ENCODE measurements at places on chromosomes 7 and 10.
A peak's percentile ranks its signal among the peaks of the same experiment; 100 is the strongest.

GRCh38 chr10:7797582-7797981 is 9.6 kb downstream of the ATP5F1C start:
- peak; percentile 86 for DNase-seq

- no peak for DNase-seq
Observed at GRCh38 chr7:151829707-151830106, 47.2 kb downstream of the PRKAG2 start.

DNA sequence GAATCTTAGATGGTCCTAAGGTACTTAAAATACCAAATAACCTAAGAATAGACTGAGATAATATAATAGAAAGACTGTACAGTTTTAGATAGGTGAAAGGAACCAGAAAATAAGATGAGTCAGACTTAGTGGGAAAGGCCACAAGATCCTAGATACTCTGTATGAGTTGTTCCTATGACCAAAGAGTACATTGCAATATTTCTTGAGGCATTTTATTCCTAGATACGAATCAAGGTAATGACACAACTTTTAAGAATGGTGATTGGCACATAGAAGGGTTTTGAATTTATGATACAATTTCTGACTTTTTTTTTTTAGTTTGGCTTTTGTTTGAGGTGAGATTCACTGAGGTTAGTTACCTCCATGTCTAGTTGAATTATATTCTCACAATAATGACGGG is 30.2 kb downstream of the MGAM start:
- DNase-seq = no peak

GRCh38 chr7:92150450-92151017 is 16.3 kb upstream of the CYP51A1 start:
- no peak for DNase-seq

DNA sequence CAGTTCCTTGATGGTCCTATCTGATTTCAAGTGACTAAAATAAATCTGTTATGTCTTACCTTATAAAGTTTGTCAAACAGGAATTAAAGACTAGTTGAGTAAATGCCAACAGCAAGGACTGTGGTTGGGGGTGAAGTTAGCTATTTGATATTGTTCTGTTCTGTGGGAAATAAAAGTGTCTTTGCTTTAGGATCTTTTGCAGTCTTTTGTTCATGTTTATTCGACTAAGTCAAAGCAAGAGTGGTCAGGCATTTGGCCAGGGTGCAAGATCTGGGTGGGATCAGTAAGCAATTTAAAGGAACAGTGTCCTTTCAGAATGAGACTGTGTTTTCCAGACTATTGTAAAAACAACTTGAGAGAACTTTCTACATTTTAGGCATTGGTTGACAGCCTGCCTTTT is at the start of gene COL28A1:
TSS of gene COL28A1 (minus strand) at position 183 of the 400 bp plus-strand sequence. CDS start 2,998 bp downstream, outside the sequence.
- no peak for DNase-seq

DNA sequence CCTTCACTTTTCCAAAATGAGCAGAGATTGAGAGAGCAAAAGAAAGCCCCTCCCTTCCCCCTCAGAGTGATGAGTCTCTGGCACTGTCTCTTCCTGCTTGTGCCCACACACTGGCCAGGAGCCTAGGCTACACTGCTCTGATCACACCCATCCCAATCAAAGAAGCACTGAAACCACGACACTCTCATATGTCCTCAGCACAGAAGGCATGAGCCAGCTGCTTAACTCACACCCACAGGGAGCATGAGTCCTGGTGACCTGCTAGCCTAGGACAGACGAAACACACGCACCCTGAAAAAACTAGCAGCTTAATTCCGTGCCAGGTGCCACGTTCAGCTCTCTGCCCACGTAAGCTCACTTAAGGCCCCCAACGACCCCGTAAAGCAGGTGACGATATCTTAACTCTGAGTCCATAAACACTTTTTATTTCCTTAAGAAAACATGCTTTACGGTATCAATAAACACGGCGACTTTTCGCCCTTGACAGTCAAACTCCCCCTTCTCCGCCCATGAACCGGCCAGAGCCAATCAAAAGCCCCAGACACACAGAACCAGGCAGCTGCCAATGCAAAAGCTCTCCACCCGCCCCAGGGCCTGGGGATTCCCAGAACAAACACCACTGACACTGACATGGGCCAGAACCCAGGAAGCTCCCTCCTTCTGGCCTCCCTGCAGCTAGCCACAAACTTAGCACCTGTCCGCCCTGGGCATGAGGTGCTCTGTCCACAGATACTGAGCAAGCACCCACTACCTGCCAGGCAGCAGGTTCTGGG is 69.0 kb downstream of the TNRC18 start:
- no peak for DNase-seq

GRCh38 chr7:120272261-120272660 is 714 bp upstream of the KCND2 start:
- no peak for DNase-seq

DNA sequence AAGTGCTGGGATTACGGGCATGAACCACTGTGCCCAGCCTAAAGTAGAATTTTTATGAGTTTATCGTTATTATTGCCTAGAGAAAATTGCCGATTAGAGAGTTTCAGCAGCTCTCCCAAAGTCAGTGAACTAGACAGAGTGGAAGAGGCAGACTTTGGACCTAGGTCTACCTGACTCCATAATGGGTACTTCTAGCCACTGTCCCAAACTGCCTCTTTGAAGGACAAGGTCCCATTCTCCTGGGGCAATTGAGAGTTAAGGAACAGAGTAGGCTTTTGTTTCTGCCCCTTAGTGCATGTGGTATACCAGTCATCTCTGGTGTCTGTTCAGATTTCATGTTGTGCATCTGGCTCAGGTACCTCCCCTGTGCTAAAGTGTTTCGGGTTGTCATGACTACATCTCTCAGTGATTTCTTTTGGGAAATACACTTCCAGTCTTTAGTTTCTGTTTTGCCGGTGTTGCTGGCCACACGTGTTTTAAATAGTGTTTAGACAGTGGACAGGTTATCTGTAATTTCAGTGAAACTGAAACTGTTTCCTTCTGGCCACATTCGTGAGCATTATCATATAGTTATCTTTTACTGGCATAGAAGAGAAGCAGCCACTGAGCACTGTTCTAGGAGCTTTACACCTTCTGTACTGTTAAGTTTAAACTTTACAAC is 4.7 kb downstream of the TMEM236 start:
- no peak for DNase-seq

DNA sequence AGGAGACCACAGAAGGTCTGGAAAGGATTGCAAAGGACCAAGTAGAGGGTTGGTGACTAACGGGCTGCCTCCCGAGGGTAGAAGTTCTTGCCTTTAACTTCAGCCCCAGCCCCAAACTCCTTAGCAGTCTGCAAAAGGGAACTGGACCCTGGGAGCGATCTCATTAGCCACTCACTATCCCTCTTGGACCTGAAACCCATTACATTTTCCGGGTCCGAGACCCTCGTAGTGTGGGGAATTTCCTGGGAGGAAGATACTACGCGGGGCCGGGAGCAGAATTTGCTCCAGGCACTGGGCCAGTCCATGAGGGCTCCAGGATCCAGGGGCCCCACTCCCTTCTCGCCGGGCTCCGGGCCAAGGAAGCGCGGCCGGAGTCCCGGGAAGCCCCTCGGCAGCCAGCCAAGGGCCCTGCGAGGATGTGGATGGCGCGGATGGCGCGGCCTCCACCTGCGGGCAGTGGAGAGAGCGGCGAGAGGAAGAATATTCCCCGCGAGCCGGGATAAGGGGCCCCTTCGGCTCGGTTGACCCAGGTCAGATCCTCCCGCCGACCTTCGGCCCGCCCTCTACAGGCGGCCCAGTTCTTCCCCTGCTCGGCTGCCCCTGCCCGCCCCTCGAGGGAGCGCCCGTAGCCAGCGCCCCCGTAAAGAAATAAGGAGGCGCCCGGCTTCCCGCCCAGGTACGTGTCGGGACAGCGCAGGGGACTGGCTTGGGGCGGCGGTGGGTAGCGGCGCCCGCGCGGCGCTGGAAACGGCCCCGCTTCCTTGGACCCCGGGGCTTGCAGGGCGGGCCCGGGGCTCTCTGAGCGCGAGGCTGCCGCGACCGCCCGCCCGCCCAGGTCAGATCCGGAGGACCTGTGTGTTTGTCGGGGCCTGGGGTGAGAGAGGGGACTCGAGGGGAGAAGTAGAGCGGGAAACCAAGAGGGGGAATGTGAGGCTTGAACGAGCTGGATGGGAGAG is at the start of gene MYO3A:
TSS of gene MYO3A (plus strand) at position 577 of the 956 bp plus-strand sequence. CDS start 17,882 bp downstream, outside the sequence.
- DNase-seq = no peak

GRCh38 chr7:18213652-18214051 is 186.0 kb upstream of the PRPS1L1 start:
- DNase-seq = no peak

- DNase-seq = no peak
Observed at GRCh38 chr7:633381-634018, 93.0 kb upstream of the DNAAF5 start.

- no peak for DNase-seq
Observed at GRCh38 chr10:77458986-77459590, 178.5 kb downstream of the KCNMA1 start.

DNA sequence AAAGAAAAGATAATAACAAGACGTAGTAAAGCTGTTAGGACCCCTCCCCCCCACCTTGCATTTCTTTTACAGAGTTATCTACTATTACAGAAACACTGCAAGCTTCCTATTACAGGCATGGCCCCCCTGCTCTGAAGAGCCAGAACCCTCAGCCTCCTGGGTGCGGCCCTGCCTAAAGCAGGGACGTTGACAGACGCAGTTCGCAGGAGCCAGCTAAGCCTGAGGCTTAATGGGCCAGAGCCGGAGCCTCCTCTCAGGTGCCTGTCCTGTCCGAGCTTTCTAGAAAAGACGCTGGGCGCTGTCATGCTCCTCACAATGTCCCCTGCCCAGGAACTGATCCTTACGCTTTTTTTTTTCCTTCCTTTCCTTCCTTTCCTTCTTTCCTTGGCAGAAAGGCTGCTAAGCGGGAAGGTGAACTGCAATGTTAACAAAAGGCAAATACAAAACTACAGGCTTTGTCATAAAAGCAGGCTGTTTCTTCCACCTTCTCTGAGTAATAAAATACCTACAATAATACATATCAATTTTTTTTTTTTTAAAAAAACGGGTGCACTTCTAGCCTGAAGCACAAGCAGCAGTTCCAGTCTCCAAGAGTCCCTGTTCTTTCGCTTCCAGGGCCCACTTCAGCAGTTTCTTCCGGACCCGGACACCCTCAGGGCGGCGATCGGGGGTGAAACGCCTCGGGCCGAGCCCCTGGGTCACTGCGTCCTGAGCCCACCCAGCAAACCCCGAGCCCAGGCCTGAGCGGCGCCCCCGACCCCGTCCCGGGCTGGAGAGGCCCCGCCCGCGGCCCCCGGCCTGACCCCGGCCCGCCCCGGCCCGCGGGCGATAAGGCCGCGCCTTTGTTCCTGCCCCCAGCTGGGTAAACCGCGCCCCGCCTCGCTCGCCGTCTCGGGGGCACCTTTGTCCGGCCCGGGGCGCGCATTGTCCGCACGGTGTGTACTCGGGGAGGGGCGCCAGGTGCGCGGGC is 11.2 kb downstream of the MNX1 start:
- no peak for DNase-seq

DNA sequence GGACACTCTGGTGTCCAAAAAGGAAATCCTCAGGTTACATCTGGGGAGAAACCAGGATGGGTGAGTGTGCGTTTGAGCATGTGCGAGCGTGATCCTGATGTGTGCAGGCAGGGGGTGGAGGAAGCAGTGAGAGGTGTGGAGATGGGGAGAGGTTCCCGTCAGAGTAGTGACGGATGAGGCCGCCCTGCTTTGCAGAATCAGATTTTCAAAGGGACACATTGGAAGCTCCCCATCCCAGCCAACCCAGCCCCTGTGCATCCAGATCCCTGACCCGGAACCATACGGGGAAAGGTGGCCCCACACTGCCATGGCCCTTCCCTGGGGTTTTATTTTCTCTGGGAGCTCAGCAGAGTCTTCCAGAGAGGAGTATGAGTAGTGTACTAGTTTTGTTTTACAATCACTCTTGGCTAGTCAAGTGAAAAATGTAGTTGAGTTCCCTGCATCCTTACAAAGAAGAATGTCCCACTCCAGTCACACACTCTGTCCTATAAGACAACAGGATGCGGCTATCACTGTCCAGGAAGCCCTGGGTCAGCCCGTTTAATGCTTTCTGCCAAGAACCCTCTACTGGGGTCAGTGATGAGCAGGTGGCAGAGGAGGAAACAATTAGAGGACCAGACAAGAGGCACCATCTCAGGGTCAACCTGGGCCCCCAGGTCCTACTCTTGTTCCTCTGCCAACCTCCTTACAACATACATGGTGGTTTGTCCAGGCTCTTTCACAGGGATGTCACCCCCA is 46.8 kb upstream of the PDLIM1 start:
- DNase-seq = no peak

DNA sequence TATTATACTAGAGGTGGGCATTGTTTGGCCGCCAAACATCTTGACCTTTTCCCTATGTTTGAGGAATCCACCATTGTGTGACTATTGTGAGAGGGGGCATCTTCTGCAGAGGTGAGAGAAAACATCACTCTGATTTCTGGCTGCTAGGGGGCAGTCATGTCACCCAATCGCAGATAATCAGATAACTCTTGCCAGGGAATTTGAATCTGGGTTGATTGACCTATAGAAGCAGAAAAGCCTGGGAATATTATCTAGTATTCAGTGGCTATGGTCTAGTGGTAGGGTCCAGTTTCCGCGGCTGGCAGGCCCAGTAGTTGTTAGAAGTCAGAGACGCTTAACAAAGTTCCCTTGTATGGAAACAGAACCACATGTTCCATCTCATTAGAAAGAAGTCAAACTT is 808.5 kb downstream of the PHTF2 start:
- no peak for DNase-seq

GRCh38 chr7:50400114-50400513 is 50.0 kb downstream of the FIGNL1 start:
- DNase-seq = no peak

DNA sequence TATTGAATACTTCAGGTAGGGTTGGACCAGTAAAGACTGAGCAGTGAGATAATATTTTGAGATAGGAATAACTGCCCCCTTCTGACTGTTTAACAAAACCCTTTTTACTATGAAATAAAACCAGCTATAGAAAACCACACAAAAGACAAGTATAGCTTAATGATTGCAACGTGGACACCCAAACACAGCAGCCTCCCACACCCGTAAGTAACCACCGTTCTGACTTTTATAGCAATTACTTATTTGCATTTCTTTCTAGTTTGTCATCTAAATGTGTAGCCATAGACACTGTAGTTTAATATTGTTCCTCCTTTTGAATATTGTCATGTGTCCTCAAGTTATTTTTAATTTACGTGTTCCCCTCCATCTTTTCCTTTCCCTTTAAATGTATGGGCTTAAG is 42.9 kb upstream of the SYPL1 start:
- DNase-seq = no peak

All from amniotic stem cell (primary cell).